ENCODE measurements at places on chromosomes 12 and 14.

DNA sequence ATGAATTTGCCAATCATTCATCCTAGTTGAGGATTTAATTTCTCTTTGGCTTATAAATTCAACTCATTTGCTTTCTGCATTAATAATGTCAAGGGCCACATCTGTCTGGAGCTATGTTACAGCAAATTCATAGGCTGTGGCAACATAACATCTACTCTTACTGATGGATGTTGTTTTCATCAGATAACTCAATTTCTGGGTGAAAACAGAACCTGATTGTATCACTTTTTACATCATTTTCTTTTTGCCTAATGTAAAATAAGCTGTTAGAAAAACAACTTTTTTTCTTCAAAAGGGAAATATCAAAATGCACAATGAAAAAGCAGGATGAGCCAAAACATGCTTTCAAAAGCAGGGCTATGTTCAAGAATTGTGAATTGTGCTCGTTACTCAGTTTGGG is 73.3 kb downstream of the HELB start:
- DNase-seq = no peak

GRCh38 chr12:58161773-58162172 is 220.4 kb downstream of the ATP23 start:
- no peak for DNase-seq

- peak; percentile 97 for DNase-seq
Observed at GRCh38 chr12:104604070-104604994, 147.6 kb downstream of the CHST11 start.

GRCh38 chr14:24442240-24443052 is at the start of gene SDR39U1:
SDR39U1 (minus strand) TSS chr14:24442776; CDS start chr14:24442769, 7 bp downstream.
- peak; percentile 99 for DNase-seq

DNA sequence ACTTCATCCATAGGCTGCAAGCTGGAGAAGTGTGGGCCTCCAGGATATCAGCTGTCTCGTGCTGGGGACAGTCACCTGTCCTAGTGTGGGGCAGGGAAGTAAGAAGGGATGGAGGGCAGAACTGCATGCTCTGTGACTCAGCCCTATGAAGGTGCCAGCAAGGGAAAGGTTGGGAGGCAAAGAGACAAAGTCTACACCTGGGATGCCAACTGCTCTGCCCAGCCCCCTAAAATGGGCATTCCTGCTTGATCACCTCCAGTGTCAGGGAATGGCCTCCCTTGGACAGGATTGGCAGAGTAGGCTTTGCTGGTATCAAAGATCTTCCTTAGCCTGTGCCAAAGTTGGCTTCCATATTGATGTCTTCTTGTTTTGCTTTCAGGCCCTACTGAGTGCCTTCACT is 335.0 kb downstream of the BCL11B start:
- no peak for DNase-seq

- no peak for DNase-seq
Observed at GRCh38 chr12:45273717-45274271, 57.9 kb downstream of the ANO6 start.

DNA sequence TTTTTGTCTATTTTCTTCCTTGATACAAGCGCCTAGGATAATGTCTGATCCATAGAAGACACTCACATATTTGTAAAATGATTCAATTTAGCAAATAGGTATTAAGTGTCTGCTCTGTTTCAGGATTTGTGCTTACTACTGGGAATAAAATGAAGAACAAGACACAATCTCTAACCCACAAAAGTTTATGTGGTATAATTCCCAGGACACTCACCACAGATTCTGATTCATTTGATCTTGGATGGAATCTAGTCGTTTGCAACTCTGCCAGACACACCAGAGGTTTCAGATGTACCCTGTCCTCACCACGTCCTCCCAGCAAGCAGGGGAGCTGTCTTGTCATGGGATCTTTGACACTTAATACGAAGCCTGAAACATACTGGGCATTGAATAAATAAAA is 208.3 kb downstream of the LRIG3 start:
- DNase-seq = no peak

DNA sequence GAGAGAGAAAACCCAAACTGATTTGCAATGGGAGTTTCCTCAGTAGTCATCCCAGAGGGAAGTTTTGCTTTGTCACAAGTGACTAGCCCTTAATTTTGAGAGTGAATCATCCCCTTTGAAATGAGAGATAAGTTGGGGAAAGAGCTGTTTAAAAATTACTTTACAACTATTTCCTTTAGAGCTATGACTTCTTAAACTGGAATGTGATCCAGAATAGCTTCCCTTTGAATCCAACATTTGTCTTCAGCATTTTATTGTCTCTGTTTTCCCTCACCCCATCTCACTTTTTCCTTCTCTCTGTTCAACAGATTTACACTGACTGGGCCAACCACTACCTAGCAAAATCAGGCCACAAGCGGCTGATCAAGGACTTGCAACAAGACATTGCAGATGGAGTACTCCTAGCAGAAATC is 109.3 kb downstream of the NAV3 start:
- no peak for DNase-seq

DNA sequence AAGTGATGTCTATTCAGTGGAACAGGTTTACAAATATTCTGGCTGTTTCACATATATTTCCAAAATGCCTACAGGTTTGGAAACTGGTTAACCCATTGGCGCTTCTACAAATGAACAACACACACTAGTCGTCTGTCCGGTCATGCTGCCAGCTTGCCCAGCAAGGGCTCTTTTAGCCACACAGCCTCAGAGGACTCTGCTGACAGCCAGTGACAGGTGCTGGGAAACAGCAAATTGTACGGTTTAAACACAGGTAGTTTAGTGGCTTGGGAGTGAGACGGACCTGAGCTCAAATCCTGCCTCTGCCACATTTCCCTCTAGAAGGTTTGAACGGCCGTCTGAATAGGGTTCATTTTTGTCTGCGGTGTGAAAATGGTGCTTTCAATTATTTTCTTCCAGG is 53.8 kb downstream of the MOK start:
- DNase-seq = no peak

- DNase-seq = no peak
Observed at GRCh38 chr14:87996291-87996592, 3.3 kb upstream of the GALC start.

GRCh38 chr14:81396113-81396512 is 4.0 kb downstream of the STON2 start:
- DNase-seq = no peak

GRCh38 chr12:15575671-15576541 is 213.3 kb downstream of the EPS8 start:
- DNase-seq = no peak

- DNase-seq = no peak
Observed at GRCh38 chr12:2152134-2152533, 99.3 kb downstream of the CACNA1C start.

DNA sequence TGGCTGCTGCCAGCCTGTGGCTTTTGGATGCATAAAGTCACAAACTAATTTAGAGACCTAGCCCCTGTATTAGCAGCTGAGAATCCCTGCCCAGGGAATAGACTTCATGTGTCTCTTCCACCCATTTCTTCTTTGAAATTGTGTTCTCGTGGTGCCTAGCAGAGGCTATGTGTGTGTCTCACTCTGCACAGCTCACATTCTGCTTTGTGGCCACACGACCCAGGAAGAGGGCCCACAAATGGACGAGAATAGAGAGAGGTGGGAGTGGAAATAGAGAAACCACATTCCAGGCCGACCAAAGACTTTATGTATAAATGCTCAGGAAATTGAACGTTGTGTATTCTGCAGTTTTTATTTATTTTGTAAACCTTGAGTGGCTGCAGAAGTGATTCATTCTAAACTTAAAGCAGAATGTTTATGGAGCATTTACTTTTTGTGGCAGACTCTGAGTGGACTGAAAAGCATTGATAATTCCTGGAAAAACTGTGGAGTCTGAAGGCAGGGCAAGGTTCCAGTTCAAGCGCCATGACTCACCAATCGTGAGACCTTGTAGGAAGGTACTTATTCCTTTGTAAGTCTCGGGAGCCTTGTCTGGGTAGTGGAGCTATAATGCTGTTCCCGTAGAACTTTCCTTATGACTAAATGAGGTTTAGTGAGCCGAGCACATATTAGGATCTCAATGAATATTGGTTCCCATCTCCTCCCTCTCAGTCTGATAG is 9.1 kb downstream of the B4GALNT3 start:
- no peak for DNase-seq

DNA sequence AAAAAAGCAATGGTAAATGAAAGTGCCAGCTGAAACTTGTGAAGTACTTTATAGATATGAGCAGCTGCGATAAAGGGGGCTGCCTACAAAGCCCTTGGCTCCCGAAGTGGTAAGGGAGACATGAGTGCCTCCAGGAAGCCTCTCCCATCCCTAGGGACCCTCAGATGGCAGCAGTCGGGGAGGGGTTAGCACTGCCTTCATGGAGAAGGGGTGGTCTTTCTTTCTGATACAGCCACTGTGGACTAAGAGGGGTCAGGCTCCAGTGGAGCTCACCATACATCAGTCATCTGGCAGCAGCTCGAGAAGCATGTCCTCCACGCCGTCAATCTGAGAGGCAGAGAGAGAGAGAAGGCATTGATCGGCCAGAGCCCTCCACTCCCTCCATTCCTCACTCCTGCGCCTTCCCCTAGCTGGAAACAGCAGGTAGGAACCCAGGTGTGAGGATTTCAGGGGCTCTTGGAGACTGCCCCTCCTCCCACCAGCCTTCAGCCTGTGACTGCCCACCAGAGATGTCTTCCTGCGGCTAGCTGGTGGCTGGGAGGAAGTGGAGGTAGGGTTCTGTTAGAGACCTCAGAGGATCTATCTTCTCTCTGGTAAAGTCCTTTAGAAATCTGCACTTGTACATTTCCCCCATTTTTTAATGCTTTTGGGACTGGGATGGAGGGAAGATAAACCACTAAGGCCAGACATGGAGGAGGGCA is 2.3 kb downstream of the TCL1A start:
- no peak for DNase-seq

DNA sequence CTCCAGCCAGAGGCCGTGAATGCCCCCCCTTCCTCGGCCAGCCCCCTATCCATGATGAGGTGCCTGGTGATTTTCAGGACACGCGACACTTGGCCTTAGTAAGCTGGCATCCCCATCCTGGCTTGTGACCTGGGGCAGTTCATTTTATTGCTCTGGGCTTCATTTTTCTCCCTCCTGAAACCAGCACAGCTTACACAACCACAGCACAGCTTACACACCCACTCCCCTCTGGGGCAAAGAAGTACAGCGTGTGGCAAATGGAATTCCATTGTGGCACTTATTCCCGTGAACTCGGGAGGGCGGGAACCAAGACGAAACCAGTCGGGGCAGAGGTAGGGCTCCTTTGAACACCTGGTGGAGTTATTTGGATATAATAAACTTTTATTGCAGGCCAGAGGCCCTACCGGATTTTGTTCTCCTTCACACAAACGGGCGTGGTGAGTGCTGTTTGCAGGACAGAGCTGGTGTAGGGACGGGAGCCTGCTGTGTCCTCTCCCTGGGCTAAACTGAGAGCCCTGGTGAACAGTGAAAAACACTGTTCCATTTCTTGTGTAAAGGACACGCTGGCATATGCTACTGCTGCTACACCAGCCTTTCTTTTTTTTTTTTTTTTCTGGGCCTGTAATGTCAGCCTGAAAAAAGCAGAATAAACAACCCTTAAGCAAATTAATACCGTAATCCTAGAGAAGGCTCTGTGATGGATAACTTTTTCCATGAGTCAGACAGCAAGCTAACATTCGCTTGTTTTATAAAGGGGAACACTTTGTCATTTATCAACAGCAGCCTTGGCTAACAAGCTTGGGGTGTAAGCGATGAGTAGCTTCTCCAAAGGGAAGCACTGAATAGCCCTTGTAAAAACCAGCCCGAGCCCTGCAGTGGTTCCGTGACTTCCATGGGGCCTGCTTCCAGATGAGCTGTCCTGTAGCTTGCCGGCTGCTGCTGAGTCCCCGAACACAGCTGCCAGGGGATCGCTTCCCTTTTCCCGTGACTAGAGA is 29.3 kb downstream of the CD9 start:
- peak; percentile 53 for DNase-seq

DNA sequence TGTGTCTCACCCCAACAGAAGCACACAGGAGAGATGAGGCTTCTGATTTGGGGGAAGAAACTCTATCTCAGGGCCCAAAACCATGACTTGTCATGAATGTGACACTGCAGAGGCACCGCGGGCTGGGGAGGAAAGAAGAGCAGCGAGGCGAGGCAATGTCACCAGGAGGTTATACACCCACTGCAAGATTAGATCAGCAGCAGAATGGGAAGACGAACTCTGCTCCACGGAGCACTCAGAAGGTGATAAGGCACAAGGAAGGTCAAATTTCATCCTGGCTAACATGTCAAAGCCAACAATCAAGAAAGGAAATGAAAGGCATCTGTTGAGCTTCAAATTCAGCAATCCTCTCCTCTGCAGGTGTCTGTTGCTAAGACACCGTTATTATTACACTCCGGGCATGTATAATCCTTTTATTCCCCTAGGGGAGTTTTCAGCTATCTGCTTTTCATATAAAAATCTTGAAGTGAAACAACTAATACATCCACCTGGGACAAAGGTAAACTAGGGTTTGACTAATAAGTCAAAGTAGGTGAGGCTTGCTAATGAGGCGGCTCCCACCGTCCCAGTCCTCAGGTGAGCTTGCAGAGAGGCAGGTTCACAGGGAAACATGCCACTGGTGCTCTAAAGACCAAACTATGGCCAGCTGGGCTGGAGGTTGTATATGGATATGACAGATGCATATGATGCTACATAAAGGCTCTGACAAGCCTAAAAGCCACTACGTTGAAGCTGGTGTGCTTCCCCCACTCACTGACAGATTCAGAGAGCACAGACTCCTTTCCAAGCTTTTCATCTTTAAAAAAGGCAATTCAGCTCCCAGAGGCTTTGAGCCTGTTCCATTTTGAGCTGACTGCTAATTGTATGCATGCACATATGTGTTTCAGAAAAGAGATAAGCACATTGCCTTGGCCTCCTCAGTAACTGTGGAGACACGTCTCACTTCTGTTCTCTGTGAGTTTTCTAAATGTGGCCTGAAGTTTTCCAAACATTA is 221.2 kb downstream of the NELL2 start:
- DNase-seq = no peak

GRCh38 chr14:74621556-74621955 is 9.5 kb upstream of the LTBP2 start:
- DNase-seq = no peak

GRCh38 chr12:53325511-53326061 is 4.2 kb upstream of the AAAS start:
- no peak for DNase-seq

GRCh38 chr12:113467502-113468364 is 3.9 kb downstream of the LHX5 start:
- no peak for DNase-seq

DNA sequence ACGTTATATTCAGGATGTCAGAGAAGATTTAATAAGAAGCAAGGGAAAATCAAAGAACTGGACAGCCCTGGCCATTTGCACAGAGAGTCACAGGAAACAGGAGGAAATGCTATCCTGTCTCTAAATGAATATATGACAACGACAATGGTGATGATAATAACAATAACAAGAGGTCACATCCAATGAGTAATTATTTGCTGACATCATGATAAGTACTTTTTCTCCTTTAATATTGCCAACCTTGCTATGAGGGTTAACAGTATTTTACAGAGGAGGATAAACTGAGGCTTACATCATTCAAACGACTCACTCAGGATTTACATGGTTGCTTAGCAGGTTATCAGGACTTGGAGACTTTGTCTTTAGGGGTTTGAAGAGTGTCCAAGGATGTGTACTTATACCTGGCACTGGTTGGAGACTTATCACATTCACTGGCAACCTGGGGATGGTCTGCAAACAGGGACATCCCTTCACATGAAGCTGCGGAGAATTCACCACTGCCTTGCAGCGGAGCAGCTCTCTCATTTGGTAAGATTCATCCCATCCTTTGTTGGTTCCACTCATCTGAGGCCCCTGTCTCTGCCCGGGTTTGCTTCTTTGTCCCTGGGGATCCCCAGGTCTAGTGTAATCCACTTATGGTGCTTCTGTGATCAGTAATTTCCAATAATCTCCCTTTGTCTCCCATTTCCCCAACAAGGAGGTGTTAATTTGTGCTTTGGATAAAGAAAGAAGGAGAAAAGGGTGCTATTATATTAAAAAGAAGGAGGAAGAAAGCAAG is 637.8 kb downstream of the BCL11B start:
- DNase-seq = no peak
